ENCODE measurements at places on chromosomes 3 and 15.

- no peak for DNase-seq
These were observed 390.7 kb downstream of the EFHB start for GRCh38 chr3:19543212-19543841.

- DNase-seq: no peak
These were observed 147.2 kb upstream of the SLC2A2 start for GRCh38 chr3:171173736-171174135.

DNA sequence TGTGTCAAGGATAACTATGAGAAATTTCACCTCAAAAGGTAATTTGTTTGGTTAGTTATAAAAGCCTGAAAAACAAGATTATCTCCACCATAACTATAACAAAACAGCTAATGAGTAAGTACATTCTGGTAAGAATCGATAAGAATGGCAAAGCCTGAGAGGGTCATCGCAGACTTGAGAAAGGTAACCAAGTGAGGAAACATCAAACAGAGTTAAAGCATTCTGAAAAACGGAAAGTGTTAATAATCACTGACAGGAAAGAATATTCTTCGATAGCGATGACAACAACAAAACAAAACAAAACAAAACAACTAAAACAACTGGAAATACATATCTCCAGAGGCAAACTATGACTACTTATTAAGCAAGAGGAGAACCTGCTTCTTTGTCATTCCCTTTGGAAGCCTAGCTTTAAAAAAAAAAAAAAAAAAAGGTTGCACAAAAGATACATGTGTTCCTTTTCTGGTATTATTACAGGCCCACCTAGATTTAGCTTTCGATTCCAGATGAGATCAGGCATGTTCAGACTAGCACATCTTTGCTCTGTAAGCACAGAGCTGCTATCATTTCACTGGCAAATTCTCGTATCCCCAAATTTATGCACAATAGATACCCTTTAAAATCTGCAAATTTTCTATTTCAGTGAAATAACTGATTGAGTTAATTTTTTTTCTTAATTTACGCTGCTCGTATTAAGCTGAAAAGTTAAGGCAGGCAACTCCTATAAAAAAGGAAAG, 155.6 kb downstream of the TIGIT start:
- DNase-seq: no peak

DNA sequence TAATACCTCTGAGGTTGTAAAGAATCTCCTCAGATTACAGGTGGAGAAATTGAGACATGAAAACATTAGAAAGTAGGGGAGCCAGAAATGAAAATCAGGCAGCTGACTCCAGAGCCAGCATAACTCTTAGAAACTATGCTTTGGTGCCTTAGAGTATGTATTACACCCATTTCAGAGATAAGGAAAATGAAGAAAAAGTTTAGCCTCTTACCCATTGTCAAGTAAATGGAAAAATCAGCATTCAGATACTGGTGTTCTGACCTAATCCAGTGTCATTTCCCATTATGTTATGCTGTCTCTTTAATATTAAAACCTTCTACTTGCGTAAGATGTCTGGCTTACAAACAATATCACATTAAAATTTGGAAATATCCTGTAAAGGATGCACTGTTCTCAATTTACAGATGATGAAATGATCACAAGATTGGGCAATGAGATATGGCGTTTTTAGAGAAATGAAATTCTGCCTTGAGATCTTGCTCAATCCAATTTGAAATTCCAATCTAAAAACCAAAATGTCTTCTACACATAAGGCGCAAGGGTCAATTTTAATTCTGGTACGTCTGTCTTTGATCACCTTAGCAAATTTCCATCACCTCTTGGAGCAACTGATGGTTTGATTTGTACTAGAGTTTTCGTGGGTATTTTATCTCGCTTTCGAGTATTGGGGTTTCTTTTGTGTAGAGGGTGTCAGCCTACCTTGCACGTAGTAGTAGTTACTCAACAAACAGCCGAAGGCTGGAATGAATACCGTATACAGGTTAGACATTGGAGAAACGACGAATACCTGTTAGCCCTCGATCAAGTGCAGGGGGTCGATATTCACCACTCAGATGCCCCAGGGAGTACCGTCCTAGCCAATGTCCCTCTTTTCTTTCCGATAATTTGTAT, 902 bp upstream of the ZCWPW2 start:
- DNase-seq: no peak

DNA sequence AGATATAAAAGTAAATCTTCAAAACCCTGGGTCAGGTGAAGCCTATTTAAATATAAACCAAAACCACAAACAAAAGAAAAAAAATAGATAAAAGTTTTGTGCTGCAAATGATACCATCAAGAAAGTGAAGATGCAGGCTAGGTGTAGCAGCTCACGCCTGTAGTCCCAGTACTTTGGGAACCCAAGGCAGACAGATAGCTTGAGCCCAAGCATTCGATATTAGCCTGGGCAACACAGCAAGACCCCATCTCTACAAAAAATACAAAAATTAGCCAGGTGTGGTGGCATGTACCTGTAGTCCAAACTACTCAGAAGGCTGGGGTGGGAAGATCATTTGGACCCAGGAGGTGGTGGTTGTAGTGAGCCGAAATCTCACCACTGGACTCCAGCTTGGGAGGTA, 164.8 kb downstream of the MAGI1 start:
- DNase-seq: no peak

GRCh38 chr15:39819533-39819932, 36.9 kb upstream of the FSIP1 start:
- no peak for DNase-seq

DNA sequence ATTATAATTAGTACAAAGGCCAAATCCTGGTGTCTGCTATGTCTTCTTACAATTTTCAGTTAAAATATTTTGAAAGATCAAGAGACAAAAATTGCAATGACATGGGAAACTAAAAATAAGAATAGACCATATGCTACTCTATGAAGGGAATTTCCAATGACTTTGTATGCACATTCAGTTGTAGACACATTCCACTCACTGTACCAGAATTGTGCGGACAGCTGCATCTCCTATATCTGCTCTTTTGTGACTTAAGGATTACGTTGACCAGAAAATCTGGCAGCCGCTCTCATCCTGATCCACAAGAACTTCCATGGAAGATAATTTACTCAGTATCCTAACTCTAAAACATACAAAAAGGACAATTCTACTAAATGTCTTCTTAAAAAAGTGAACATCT, 493.9 kb upstream of the KCNMB2 start:
- no peak for DNase-seq

GRCh38 chr3:40333416-40333815, 23.9 kb downstream of the EIF1B start:
- no peak for DNase-seq

DNA sequence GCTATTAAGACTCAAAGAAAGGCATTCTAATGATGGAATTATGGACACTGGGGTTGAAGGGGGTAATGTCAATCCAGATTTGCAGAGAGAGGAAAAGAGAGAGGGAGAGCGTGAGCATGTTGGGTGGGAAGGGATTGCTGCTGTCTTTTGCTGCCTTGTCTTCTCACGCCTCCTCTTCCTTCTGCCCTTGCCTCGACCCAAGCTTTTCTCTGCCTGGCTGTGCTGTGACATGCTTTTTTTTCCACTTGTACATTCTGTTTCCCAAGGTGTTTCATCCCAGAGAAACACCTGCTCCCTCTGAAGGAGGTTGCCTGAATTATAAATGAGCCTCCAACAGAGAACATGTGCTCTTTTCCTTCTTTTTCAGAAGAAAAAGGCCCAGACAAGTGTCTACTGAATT, 80.3 kb downstream of the BDH1 start:
- no peak for DNase-seq

- DNase-seq: no peak
These were observed 108.9 kb downstream of the FNDC3B start for GRCh38 chr3:172148241-172148640.

DNA sequence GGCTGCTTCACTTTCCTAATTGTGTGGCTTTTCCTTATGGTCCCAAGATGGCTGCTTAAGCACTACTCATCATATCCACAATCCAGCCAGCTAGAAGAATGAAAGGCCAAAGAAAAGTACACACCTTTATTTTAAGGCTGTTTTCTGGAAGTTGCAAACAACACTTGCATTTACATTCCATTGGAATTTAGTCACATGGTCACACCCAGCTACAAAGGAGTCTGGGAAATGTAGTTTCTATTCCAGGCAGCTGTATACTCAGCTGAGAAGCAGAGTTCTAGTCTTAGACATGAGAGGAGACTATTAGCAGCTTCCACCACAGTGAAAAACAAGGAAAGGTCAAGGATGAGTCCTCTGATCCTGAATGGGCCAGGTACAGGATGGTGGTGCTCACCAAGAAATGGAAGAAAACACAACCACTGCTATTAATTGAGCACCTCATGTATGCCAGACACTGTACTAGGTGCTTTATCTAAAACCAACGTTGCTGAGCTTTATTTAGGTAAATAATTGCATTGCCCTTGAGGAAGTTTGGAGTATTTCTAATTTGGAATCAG, 28.0 kb upstream of the ATG7 start:
- DNase-seq: no peak

DNA sequence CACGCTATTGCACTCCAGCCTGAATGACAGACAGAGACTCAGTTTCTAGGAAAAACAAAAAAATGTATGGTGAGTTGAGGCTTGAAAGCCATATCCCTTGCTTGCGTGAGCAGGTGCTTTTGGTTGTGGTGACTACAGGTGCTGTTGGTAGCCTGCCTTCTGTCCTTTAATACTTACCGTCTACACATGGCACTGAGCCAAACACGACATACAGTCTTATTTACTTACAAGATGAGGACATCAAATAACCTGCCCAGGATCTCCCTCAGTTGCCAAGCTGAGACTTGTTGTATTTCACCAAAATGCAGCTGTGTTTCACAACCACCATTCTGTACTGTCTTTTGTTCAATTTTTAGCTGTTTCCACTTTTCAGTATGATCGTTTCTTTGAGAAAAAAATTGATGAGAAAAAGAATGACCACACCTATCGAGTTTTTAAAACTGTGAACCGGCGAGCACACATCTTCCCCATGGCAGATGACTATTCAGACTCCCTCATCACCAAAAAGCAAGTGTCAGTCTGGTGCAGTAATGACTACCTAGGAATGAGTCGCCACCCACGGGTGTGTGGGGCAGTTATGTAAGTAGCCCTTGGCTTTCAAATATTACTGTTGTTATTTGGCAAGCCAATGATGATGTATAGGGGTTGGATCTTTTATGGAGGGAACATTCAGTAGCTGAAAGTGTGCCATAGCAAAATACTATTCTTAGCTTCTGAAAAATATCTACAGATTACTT, 6.5 kb downstream of the ALAS1 start:
- DNase-seq: no peak

- DNase-seq: peak; percentile 49
These were observed 461 bp downstream of the PCYT1A start for GRCh38 chr3:196287090-196287439.

DNA sequence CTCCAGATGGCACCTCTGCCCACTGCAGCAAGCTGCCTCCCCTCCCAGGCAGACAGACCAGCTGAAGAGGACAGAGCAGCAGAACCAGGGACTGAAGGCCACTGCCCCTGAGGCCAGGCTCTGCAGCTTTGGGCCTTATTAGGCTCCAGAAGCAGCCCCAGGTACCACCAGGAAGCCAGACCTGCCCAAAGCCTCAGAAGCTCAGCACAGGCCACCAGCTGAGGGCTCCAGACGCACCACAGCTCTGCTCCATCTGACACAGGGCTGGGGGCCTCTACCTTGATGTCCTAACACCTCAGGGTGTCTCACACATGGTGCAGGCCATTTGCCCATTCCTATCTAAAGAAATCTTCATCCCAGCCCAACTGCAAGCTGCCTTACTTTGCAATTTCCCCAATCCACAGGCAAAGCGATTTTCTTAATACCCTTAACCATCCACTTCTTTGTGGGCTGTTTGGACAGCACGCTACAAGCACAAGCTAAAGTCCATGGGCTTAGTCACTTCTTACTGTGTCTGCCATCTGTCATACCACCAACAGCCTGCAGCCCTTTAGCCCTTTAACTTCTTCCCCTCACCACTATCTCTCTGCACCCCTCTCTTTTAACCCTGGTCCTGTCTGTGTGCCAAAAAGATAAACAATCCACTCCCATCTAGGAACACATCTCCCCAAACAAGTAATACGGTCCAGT, 112.1 kb downstream of the IQSEC1 start:
- DNase-seq: no peak

DNA sequence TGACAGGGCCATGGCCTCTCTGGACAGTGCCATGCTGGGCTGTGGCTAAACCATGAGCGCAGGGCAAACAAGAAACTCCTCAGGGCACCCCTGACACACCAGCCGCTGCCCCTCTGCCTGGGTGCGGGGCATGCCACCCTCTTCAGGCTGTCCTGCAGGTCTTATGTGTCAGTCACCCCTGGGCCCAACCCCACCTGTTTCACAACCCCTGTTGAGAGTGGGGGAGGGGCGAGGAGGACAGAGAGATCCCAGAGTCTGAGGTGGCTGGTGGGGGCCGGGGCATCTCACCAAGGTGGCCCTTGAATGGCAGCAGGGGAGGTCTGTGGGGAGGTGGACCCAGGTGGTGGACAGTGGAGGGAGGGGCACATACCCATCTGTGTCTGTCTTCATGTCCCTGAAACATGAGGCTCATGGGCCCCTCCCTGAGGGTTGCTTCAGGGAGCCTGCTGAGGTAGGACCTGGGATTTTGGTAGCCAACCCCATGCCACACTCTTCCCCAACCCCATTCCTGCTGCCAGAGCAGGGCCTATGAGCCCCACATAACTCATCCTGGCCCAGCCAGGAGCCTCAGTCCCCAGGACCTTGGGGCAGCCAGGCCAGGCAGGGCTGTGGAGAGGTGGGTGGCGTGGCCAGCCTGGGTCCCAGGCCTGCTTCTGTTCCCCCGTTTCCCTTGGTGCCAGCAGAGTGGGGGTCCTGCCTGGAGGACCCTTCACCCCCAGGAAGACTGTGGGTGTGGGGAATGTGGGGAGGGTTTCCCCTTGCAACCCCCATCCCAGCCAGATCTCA, 1.7 kb upstream of the STAB1 start:
- no peak for DNase-seq

DNA sequence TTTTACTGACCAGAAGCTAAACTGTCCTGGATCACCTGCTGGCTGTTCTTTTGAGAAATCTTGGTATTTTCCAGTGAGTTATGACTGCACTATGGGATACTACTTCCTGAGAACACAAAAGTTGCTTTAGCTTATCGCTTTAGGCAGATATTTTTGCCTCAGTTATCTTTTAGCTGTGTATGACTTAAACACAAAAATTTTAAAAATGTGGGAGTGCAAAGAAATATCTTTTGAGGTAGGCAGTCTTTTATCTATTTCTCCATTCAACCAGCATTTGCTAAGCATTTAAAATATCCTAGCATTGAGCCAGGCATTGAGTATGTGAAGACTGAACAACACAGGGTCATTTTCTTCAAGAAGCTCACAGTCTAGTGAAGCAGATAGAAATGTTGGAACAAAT, 981.9 kb downstream of the FHIT start:
- no peak for DNase-seq

- DNase-seq: no peak
These were observed 417.4 kb upstream of the NAALADL2 start for GRCh38 chr3:174441588-174442301.

GRCh38 chr15:58605931-58606530, 143.5 kb downstream of the ADAM10 start:
- no peak for DNase-seq

DNA sequence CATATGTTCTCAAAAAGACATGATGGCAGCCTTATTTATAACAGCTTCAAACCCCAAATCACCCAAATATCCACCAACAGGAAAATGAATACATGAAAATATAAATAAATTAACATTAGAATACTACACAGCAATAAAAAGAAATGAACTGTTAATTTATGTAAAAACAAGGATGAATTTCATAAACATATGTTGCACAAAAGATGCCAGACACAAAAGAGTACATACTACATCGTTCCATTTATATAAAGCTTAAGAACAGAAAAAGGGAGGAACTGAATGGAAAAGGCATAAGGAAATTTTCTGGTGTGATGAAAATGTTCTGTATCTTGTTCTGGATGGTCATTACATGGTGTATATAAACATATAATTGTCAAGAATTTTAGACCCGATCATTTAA, 69.9 kb upstream of the TUSC7 start:
- no peak for DNase-seq

Measured in activated naive CD4-positive, alpha-beta T cell treated with anti-CD3 and anti-CD28 coated beads for 36 hours (primary cell).